ENCODE measurements at places on chromosomes 7 and 10.

DNA sequence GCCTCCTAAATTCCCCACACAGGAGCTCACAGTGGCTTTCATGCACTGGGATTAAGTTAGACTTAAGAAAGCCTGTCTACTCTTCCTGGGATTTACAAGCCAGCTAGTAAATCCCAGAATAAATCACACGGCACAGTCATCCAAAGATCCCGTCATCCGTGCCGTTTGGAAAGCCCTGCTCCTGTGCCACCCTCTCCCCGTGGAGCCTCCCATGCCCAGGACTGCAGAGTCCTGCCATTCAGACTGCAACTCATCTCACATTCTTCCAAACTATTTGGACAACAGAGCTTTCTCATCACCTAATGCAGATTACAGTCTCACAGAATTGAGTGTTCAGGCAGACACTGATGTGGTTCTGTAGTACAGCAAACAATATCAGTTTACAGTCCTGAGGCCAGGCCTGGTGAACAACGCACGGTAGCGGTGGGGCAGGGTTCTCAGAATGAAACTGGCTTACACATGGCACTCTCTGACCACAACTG, 166.5 kb downstream of the EGFR start:
- DNase-seq: peak; percentile 48

- DNase-seq: no peak
These were observed 60.2 kb downstream of the NRP1 start for GRCh38 chr10:33274096-33274785.

DNA sequence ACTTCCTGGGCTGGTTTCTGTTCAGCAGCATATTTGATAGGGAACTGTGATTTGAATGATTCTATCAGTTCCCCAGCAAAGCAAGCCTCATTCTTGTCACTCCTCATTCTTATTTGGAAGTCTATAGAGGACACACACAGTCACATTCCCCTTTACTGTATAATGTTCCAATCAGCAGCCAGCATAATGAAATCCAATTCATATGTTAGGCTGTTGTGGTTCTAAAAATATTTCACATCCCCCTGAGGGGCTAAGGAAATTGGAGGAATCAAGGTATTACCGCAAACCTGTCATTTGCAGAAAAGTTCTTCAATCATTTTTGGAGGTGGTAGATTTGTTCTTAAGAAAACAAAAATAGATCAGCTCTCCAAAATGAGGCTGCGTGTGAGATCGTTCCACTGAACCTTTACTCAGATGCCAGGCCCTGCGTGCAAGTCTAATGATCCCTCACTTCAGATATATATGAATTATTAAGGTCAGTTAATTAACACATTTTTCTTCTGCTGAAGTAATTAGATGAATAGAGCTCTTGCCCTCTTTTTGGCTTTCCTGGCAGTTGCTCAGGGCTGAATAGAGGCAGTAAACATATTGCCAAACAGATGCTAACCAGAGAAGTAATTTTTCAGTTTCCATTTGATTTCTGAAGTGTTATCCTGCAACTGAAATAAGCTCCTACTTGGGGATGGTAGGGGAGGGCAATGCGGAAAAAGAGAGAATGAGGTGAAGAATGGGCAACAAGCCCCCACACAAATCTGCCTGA, 31.8 kb downstream of the LSMEM1 start:
- no peak for DNase-seq

GRCh38 chr10:120453886-120454285, 3.1 kb upstream of the PLPP4 start:
- no peak for DNase-seq

- DNase-seq: no peak
These were observed 385.5 kb upstream of the PFKP start for GRCh38 chr10:2681891-2682290.

GRCh38 chr7:74289659-74290552, 699 bp downstream of the CLIP2 start:
- no peak for DNase-seq

GRCh38 chr7:23600236-23600635, 3.1 kb downstream of the CCDC126 start:
- DNase-seq: no peak

GRCh38 chr10:88346144-88346977, 236.8 kb downstream of the RNLS start:
- no peak for DNase-seq

- peak; percentile 70 for DNase-seq
These were observed 146.6 kb downstream of the SH2D4B start for GRCh38 chr10:80684259-80684658.

- DNase-seq: peak; percentile 4
These were observed 700 bp downstream of the SMC3 start for GRCh38 chr10:110568055-110568735.

GRCh38 chr7:82275342-82275741, 168.2 kb downstream of the CACNA2D1 start:
- DNase-seq: no peak

DNA sequence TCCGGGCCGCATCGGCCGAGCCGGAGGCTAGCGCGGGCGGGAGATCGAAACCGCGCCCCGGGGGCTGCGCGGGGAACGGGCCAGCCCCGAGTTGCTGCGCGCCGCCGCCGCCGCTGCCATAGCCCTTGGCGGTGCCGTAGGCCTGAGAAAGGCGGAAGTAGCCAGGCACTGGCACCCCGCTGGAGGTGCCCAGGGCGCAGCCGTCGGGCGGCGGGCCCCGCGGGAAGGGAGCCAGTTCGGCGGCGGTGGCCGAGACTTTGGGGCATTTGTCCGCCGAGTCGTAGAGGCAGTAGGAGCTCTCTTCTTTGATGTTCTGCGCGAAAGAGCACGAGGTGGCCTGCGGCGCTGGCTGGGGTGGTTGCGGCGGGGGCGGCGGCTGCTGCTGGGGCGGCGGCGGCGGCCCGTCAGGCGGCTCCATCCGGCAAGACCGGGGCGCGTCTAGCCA, 587 bp downstream of the HOXA10 start:
- DNase-seq: no peak

DNA sequence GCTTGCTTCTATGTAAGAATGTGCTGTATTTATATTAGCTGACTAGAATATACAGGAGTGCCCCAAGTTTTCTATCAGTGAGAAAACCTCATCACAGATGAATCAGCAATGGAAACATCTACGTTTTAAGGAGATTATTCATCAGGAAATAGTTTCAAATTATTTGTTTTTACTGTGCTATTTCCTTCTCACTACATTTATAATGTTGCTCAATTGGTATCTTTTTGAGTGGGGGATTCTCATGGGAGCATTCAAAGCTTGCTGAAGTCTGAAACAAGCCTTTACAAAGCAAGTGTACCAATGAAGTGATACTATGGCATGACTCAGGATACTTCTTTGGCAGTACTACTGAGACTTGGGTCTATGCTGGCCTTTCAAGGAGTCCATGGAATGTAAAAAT, 191.1 kb upstream of the SLC26A5 start:
- DNase-seq: peak; percentile 96

DNA sequence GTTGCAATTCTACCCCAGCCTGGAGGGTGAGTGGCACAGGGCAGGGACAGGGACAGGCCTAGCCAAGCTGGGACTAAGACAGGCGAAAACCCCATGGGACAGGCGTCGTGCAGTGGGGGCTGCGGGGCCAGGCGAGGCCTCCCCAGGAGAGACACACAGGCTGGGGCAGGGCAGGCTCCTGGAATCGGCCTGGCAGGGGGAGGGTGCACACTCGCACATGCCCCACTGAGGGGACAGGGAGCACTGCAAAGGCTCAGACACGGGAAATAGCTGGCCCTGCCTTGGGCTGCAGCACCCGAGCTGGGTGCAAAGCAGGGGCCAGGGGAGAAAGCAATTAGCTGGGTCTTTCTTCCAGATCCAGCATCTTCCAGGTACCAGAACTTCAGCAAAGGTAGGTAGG, 10.4 kb downstream of the LAT2 start:
- no peak for DNase-seq

GRCh38 chr10:30368065-30368718, 19.1 kb upstream of the MTPAP start:
- peak; percentile 42 for DNase-seq

GRCh38 chr7:83306502-83306901, 143.8 kb upstream of the PCLO start:
- DNase-seq: peak; percentile 18

DNA sequence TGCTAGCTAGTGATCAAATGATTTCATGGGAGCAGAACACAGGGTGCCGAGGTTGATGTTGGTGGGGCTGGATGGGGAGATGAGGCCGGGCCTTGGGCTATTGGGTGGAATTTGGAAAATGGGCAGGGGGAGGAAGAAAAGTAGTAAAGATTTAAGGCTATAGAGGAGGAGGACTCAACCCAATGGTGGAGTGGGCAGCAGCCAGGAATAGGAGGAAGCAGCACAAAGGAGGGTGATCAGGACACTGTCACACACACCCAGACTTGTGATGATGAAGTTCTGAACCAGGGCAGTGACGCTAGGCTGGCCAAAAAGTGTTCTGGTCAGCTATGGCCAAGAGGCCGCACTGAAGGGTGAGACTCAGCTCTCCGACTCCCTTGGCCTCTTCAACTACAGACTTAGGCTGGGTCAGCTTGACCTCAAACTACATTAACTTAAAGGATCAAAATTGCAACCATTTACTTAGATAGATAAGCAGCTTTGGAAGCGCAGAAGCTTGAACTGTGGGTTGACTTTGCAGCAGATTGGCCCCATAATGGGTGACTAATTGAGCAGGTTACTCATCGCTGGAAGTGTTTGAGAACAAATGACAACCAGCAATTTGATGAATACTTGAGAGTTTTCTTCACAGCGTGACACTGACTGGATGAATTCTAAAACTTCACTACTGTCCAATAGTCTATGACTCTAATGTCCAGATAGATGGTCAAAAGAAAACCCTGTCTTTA, 29.4 kb upstream of the GPR26 start:
- DNase-seq: peak; percentile 26

DNA sequence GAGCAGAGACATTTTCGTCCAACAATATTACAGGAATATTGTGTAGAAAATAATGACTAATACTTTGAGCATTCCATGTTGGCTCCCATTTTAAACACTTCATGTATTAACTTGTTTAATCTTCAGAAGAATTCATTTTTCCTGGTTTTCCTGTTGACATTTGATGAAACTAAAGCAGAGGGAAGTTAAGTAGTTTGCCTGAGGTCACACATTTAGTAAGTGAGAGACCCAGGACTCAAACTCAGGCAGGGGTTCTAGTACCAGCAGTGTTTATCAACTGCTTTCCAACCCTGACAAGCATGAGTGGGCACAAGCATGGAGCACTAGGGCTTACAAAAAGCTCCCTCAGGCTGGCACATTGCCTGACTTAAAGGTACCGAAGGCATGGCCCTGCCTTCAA, 719.1 kb downstream of the AUTS2 start:
- DNase-seq: peak; percentile 96

DNA sequence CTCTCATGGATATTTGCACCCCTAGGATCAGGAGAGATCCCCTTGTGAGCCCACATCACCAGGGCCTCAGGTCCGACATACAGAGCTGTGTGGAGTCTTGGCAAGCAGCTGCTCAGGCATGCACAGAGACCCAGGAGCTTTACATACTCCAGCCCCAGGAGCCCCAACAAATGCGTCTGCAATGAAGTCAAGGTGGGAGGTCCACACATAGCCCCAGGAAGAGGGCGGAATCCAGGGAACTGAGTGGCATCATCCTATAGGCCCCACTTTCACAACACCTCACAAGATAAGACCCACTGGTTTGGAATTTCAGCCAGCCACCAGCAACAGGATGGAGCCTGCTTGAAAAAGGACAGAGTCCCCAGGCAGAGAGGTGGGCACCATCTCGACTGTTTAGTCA, 106.7 kb downstream of the LSMEM1 start:
- DNase-seq: no peak

GRCh38 chr10:24790599-24790998, 66.9 kb upstream of the ARHGAP21 start:
- no peak for DNase-seq

- DNase-seq: no peak
These were observed 606.0 kb downstream of the ARL4A start for GRCh38 chr7:13293264-13294002.

DNA sequence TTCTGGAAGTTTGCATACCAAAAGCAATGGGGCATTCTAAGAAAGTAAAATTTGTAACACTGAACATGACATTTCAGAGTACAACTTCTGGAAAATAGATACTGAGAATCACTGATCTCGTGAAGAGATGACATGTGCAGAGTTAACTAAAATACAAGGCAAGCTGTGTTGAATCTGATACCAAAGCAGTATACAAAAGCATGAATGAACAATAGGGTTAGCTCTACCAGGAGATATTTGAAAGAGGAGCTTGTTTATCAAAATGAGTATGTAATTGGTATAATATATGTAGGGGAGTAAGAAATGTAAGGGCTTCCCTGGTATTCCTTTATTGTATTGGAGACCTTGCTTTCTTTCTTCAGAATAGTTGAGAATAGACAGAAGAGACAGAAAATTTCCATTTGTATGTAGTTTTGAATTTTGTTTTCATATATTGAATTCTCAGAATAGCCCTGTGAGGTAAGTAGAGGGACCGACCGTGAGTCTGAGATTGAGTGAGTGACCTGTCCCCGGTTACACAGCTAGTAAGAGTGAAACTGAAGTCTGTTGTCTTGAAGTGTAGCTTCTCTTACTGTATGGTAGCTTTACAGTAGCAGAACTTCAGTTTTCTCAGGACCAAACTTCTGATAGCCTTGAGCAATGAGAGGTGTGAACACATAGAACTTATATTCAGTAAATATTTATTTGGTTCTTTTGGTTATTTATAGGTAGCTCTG, 5.0 kb downstream of the HBP1 start:
- DNase-seq: no peak

GRCh38 chr10:58784361-58784760, 271.7 kb downstream of the BICC1 start:
- no peak for DNase-seq

GRCh38 chr10:104862-105565, 30.2 kb upstream of the ZMYND11 start:
- no peak for DNase-seq

- no peak for DNase-seq
These were observed 16.8 kb downstream of the ADRB1 start for GRCh38 chr10:114060456-114060855.

- no peak for DNase-seq
These were observed 28.0 kb downstream of the CHST12 start for GRCh38 chr7:2431260-2431867.

DNA sequence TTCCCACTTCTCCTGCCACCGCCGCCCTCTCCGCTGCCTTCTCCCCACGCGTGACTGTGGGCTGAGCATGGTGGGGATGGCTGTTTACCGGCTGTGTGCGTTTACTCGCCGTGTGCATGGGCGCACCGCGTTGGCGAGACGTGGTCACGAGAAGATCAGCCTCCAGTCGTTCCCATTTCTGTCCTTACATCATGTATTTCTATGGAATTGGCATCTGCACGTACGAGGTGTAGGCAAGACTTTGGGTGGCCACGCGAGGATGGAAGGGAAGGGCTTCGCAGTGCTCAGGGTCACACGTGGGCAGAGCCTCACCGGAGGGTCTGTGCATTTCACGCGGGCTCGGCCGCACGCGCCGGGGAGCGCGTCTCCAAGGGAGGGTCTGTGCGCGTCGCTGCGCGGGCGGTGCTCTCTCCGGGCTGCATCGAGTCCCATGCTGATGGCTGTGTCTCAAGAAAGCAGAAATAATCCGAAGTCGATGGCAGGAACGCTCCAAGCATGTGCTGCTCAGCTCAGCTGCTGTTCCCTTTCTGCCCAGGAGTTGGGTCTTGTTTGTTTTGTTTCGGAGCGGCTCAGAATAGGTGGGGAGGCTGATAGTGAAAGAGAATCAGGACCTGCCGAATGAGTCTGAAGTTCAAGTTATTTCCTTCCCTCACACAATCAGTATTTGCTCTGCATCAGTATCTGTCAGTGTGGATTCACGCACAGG, 973 bp downstream of the CAMK1D start:
- DNase-seq: peak; percentile 29

GRCh38 chr7:7790041-7790741, 71.8 kb upstream of the RPA3 start:
- peak; percentile 59 for DNase-seq
